ENCODE measurements at places on chromosomes 7 and 10.
A peak's percentile ranks its signal among the peaks of the same experiment; 100 is the strongest.

- no peak for DNase-seq
These were observed 99.4 kb downstream of the RNF216 start for GRCh38 chr7:5681979-5682546.

DNA sequence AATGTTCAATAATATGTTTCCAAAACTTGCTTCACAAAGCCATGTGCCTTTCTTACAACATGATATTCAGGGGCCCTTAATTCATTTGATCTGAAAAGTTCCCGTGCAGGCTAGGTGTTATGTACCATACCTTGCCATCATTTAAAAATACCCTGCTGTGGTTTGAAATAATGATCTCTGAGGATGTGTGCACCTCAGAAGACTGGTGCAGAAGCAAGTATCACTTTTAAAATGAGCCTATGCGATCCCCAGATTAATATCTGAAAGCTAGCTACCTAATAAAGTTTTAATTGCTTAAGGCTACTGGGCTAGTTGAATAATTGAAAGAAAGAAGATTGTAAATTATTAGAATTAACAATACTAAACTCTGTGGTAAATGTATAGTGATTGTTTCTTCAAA lies 262.4 kb downstream of the CDK14 start:
- DNase-seq, result no peak

DNA sequence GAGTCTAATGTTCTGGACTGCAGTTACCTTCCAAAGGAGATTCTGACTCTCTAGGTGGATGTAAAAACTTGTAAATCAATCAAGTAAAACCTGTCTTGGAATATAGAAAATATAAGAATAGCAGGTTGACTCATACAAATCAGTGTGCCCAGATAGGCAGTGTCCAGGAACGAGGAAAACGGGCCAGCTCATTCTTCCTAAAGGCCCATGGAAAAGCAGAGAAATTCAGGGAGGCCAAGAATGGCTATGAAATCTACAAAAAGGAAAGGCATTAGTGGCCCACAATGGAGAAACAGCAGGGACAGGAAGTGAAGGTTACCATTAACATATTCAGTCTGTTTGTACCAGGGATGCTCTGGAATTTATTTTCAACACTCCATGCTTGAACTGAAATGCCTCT lies 14.9 kb downstream of the GLI3 start:
- DNase-seq, result no peak

DNA sequence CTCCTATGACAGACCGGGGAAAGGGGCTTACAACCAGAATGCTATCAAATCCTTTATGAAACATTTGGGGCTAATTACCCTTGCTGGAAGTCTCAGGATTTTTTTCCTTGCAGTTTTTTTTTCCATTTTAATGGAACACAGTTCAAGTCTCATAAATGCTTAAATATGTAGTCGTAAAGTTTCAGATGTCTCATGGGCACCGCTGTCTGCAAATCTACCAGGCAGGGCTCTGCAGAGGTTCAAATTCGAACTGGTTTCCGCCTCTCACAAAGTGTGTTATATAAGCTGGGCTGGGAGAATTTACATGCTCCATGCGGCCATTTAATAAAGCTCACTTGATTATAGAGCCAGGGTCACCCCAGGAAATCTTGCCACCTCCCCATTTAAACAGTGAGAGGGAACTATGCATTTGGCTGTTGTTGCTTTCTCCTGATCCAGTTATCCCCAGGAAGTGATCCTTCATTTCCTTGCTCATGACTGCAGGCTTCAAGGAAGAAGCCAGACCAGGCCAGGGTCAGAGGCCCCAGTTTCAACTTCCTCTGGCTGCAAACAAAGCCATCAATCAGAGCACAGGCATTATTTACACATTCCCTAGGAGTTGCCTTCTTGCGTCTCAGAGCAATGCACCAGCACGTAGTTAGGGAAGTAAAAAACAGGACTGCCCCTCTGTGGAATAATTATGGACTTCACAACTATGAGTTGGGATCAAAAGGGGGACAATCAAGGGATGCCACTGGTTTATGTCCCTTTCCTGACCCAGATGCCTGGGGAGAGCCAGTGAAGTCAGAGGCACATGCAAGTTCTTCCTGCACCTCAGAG lies 358.8 kb downstream of the PRPF18 start:
- no peak for DNase-seq

DNA sequence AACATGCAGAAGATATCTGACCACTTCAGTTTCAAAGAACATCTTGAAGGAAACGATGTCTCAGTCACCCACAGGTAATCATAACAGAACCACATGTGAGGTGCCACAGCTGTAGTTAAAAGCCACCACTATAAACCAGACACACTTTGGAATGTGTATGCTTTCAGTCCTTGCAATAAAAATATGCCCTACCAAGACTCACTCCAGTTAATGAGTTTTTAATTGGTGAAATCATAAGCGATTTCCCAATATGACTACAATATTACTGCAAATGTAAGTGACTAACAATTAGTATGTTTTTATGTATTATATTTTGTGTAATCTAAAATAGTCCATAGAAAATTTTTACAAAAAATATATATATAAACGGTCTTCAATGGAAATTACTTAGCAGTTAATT lies 428.2 kb downstream of the PARD3 start:
- no peak for DNase-seq

DNA sequence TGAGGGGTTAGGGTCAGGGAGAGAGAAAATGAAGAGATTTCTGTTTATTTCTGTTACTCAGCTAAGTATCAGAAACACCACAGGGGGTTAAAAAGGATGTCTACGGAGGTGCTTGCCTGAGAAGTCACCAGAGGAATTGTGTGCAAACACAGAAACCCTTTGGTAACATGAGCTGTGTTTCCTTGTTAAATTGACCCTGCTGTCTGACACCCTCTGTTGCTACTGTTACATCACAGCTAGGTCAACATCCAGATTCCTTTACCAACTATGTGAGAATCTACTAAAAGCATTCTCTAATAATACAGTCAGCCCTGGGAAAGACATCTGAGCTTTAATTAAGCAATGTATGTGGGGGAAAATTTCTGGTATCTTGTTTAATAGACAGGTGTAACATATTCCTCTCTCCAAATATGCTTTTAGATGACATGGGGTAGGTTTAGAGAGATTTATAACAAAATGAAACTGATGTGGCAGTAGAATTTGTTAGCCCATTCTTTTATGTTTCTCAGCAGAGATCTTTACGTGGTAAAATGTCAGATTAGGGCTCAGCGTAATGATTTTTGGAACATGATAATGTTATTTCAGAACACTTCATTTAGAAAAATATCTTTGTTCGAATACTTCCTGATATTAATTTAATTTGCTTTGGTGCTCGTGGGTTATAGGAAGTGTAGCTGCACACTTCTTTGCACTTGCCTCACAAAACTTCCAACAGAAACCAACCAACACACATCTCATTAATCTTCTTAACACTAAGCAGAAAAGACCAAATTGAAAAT lies 168.0 kb upstream of the AHR start:
- DNase-seq, result peak; percentile 59

DNA sequence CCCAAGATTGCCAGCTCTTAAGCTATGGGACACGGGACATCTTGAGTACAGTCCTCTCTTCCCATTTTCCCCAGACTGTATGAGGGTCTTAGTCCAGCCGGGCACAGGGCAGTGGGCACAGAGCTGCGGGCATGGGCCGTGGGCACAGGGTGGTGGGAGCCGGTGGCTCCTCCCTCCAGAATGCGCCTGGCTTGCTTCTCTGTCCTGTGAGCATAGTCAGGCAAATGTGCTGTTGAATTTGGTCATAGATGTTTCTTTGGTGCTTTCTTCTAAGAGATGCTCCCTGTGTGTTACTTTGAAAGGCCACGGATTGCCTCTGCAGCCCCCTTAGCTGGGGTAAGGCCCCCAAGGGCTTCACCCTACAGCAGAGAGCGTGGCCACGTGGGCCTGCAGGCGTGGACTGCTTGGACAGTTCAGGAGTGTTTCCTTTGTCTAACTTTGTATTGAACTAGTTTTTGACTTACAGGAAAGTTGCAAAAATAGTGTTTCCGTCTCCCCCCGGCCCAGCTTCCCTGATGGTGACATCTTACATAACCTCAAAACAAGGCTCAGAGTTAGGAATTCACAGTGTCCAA lies 24.7 kb downstream of the LRRC27 start:
- no peak for DNase-seq

DNA sequence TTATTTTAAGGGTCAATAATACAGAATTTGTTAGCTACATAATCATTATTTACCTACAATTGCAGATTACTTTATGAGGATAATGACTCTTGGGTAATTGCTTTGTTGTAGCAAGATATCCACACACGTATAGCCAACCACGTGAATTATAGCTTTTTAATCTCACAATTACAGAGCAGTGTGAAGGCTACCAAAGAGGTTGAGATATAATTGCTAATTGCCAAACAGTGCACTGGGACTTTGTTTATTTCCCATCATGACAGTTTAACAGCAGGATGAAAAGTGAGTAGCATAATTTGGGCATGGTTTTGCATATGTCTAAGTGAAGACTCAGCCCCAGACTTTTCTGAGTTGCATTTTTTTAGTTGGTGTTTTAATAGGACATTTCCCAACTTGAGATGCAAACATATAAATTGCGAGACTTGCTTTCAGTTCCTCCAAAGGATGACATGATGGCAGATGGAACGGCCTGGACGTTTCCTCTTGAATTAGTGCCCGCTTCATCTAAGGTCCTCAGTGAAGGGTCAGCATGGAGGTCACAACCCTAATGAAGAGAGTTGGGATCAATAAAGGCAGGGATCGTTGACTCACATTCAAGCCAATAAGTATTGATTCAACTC lies 180.7 kb upstream of the GPR26 start:
- no peak for DNase-seq

- peak; percentile 23 for DNase-seq
These were observed 241.5 kb downstream of the PCDH15 start for GRCh38 chr10:54559498-54559897.

- DNase-seq, result no peak
These were observed 55.9 kb downstream of the ZNF467 start for GRCh38 chr7:149717481-149717880.

DNA sequence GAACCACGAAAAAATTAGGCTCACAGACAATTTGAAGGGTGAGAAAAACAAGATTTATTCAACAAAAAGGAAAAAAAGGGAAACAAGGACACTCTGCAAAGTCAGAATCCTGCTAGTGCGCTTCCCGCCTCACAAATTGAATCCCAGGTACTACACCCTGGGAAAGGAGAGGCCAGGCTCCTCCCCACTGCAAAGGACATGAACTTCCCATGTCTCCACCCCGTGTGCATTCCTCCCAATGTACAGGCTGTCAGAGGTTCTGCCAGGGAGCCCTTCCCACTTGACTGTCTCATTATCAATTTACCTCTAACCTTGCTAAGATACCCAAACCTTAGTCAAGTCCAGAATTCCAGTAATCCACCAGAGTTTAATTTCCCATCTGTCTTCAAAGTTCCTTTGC lies 70.4 kb upstream of the CDK1 start:
- DNase-seq, result no peak

GRCh38 chr10:6958254-6958653 lies 378.2 kb upstream of the PRKCQ start:
- no peak for DNase-seq

DNA sequence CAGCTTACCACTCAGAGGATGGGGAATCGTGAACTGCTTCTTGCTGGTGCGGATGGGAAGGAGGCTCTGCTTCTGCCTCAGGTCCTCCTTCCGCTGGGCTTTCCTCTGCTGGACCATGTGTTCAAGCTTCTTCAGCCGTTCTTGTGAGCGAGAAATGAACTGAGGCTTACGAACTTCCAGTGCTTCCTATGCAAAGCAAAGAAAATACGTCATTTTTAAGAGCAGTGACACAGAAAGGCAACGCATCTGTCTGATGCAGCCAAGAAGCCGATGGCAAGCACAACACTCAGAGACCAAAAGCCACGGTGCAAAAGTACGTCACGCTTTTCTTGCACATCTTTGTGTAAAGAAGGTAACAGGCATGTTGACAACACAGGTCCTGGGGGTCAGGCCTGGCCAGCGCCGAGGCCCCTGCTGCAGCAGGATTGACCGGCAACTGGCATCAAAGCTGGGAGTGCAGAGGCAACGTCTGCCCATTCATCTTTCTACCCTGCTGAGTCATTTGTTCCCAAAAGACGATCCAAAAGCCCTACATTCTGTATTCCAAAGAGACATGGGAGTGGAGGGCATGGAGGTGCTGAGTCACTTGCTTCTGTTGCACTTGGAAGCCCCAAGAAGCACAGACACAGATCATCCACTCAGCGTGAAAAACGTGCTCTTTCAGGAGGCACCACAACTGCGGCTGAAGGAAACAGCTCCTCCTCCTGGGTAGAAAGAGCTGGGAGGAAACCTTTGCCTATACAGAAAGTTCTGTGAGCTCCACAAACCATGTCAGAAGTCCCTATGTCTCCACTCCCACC lies 71.0 kb upstream of the ADAM12 start:
- peak; percentile 96 for DNase-seq

- no peak for DNase-seq
These were observed 3.9 kb downstream of the NDST2 start for GRCh38 chr10:73807471-73807870.

- DNase-seq, result no peak
These were observed 28.5 kb upstream of the FRAT2 start for GRCh38 chr10:97363071-97363470.

GRCh38 chr7:30968747-30969603 lies 5.2 kb downstream of the GHRHR start:
- no peak for DNase-seq

GRCh38 chr10:7622969-7623368 lies 43.8 kb downstream of the ITIH5 start:
- peak; percentile 70 for DNase-seq

GRCh38 chr7:150371996-150372270 lies 3.3 kb downstream of the REPIN1 start:
- DNase-seq, result no peak

GRCh38 chr7:104179178-104179577 lies 28.6 kb downstream of the ORC5 start:
- DNase-seq, result peak; percentile 6

- DNase-seq, result no peak
These were observed 6.9 kb downstream of the TMEM236 start for GRCh38 chr10:17758896-17759295.

- no peak for DNase-seq
These were observed 61.2 kb downstream of the MPLKIP start for GRCh38 chr7:40073239-40073638.

- peak; percentile 81 for DNase-seq
These were observed 97.7 kb downstream of the SH3PXD2A start for GRCh38 chr10:103757531-103758293.

DNA sequence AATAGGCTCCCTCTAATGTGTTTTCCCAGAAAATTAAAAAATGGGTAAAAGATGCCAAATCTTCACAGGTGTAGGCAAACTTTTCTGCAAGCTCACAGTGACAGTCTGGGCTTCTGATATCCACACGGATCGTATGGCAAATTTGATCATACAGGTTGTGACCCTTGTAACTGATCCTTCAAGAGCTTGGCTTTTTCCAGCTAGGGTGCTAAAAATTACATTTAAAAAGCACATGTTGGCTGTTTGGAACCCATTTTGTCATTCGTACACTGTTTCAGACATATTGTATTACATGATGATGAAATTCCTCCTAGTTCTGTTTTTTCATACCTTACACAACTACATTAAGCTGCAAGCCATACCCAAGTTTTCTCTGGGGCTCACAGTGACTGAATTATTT lies 138.7 kb downstream of the GFRA1 start:
- DNase-seq, result peak; percentile 24

- DNase-seq, result no peak
These were observed 345.5 kb downstream of the GALNT17 start for GRCh38 chr7:71477441-71477840.

GRCh38 chr10:123027861-123028260 lies 19.1 kb downstream of the ACADSB start:
- DNase-seq, result no peak

GRCh38 chr10:48431871-48432270 lies 125.4 kb downstream of the MAPK8 start:
- no peak for DNase-seq

- DNase-seq, result no peak
These were observed 102.9 kb downstream of the FAM204A start for GRCh38 chr10:118239236-118239630.
